H9 (cell line): ENCODE measurements at places on chromosomes 13 and 19. TPM values are rescaled to one million over a fixed set of nuclear protein-coding genes. Genes with fewer than 3 reads are reported as not detected.
A peak's percentile ranks its signal among the peaks of the same experiment; 100 is the strongest.

Gene CGB5
- total RNA-seq, result not detected in 2 replicates

DNA sequence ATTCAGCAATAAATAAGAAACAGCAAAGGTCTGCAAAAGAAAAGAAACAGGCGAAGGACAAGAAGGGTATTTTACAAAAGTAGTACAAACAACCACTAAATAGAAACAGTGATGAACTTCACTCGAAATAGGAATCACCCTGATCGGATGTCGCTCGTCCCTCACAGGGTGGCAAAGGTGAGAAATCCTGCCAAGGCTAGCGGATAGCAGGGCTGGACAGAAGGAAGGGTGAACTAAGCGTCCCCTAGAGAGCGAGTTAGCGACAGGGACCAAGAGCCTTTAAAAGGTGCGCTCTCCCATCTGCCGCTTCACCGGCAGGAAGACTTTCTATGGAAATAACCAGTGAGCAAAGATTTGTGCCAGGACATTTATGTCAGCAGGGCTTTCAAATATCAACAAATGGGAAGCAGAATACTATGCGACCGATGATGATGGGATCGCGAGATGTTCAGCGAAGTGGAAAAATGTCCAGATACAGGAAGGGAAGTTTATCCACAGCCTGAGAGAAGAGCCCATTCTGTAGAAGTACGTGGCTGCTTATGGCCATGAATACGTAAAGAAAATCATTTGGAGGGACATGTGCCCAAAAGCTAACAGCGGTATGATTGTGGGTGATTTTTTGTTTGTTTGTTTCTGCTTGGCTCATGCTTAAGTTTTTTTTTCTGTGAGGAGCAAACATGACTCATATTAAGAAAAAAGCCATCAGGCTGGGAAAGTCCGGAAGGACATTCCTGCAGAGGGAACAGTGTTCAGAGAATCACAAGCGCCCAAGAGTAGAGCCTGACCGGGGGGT lies 18.9 kb downstream of the ELAVL1 start:
- H3K4me3 ChIP-seq, result no peak overlapping the region
- peaks cover 52% of the 10 kb centered on the region for H3K36me3 ChIP-seq
- DNase-seq, result no peak
- H3K4me1 ChIP-seq, result no peaks in the 10 kb centered on the region
- H3K27ac ChIP-seq, result no peak overlapping the region

Gene PSG11
- total RNA-seq, result not detected in 2 replicates

DNA sequence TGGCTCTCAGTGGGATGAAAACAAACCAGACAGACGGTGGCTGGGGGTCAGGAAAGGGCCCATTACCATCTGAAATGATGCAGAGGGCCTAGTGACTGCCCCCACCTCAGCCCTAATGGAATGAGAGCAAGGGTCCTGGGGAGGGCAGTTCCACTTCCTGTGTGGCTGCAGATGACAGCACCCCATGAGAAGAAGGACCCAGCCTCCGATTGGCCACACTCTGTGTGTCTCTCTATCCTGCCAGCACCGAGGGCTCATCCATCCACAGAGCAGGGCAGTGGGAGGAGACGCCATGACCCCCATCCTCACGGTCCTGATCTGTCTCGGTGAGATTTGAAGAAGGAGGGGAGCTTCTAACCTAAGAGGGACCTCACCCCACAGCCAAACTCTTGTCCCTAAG lies 498 bp downstream of the LILRB1 start:
- H3K4me1 ChIP-seq, result no peaks in the 10 kb centered on the region
- no peak overlapping the region for H3K4me3 ChIP-seq
- no peak overlapping the region for H3K27ac ChIP-seq
- no peaks in the 10 kb centered on the region for H3K27me3 ChIP-seq
- H3K36me3 ChIP-seq, result peaks cover 14% of the 10 kb centered on the region

DNA sequence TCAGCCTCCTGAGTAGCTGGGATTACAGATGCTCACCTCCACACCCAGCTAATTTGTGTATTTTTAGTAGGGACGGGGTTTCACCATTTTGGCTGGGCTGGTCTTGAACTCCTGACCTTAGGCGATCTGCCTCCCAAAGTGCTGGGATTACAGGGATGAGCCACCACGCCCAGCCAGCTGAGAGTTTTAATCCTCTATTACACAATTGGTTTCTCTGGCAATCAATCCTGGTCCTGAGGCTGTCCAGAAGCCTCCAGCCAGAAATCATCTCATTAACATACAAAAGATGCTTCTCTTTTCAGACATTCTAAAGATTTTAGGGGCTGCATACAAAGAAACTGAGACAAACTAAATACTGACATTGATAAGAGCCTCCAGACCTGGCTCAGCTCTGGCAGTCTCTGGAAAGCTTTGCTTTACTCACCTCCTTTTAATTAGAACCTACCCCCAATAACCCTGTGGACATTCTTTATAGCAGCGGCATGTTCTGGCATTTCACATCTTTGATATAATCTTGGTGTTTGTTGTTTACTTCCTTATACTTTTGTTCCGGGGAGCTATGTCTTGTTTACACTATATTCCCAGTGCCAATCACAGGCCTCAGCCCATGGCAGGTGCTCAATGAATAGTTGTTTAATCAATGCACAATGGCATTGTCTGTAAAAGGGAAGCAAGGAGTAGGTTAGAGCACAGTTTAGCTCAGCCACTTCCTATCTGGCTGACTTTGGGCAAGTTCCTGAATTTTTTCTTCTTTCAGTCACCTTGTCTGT lies 4.1 kb upstream of the ZNF724 start:
- no peaks in the 10 kb centered on the region for H3K4me1 ChIP-seq
- DNase-seq, result no peak
- H3K27ac ChIP-seq, result no peak overlapping the region
- peaks cover 18% of the 10 kb centered on the region for H3K36me3 ChIP-seq

Gene NALCN
- 0.09 and 0.26 TPM in 2 replicates for total RNA-seq

GRCh38 chr13:21606796-21607195 lies 2.8 kb upstream of the MICU2 start:
- no peak for DNase-seq
- no peaks in the 10 kb centered on the region for H3K27me3 ChIP-seq
- no peaks in the 10 kb centered on the region for H3K4me1 ChIP-seq
- 0 out of 2 replicates have a peak, but pooled peaks cover 2% of the 10 kb centered on the region for H3K36me3 ChIP-seq
- no peak overlapping the region for H3K4me3 ChIP-seq
- H3K27ac ChIP-seq, result no peak overlapping the region

- no peak within 1 kb of the TSS for H3K27ac ChIP-seq
- H3K4me3 ChIP-seq, result no peak within 1 kb of the TSS
- H3K4me1 ChIP-seq, result no peaks in the 10 kb centered on the region
- DNase-seq, result no peak
- H3K36me3 ChIP-seq, result no peaks in the 10 kb centered on the region
Measured at GRCh38 chr19:16888629-16889365, at the start of gene F2RL3. TSS of gene F2RL3 (plus strand) at chr19:16888999. CDS start at chr19:16889190, 191 bp downstream.

Gene NAPA
- total RNA-seq, result 62.3 and 62.8 TPM in 2 replicates

Gene EID2B
- 2.1 and 2.2 TPM in 2 replicates for total RNA-seq

GRCh38 chr19:18634612-18635297 lies 2.1 kb upstream of the KLHL26 start:
- no peak overlapping the region for H3K27ac ChIP-seq
- peaks cover 3% of the 10 kb centered on the region; the same call in 1 of the 2 replicates for H3K4me1 ChIP-seq
- no peaks in the 10 kb centered on the region for H3K36me3 ChIP-seq
- H3K27me3 ChIP-seq, result no peaks in the 10 kb centered on the region
- DNase-seq, result no peak
- no peak overlapping the region for H3K4me3 ChIP-seq

GRCh38 chr13:59856281-59856810 lies 307.4 kb downstream of the DIAPH3 start:
- no peak overlapping the region for H3K27ac ChIP-seq
- no peaks in the 10 kb centered on the region for H3K27me3 ChIP-seq
- DNase-seq, result no peak

DNA sequence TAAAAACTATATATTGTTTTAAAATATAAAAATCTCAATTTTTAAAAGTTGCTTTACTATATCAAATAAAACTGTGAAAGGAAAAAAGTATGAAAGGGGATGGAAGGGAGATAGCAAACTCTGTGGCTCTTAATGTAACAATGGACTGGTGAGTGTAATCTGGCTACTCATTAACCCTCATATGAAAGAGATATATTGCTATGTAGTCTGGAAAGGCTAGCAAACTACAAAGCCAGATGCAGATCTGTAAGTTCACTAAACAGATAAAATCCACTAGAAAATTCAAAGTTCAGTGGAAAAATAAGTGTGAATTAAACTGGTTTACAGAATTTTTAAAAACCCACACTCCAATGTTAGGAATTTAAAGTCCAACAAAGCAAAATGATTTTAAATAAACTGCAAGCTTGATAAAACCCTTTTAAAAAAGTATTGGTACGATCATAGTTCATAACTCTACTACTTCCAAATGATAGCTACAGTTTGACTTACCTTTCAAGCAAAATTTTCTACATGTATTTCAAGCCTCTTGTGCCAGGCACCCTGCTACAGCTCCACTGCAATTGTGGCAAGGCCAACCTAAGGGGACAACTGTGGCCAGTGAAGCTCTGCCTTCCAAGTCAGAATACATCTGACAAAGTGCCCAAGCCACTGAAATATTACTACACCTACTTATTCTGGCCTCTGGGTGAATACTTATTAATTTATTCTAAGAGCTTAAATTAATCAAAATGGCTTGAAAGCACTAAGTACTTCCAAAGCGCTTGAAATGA lies 647 bp upstream of the ELF1 start:
- no peaks in the 10 kb centered on the region for H3K36me3 ChIP-seq
- H3K4me1 ChIP-seq, result peaks cover 2% of the 10 kb centered on the region; the same call in 1 of the 2 replicates
- H3K4me3 ChIP-seq, result no peak overlapping the region
- no peak for DNase-seq

Gene AMER2
- 0.02 and 0.04 TPM in 2 replicates for total RNA-seq

GRCh38 chr13:66803013-66803807 lies 426.9 kb downstream of the PCDH9 start:
- no peaks in the 10 kb centered on the region for H3K4me1 ChIP-seq
- H3K36me3 ChIP-seq, result no peaks in the 10 kb centered on the region
- no peak for DNase-seq
- no peak overlapping the region for H3K4me3 ChIP-seq
- no peaks in the 10 kb centered on the region for H3K27me3 ChIP-seq

DNA sequence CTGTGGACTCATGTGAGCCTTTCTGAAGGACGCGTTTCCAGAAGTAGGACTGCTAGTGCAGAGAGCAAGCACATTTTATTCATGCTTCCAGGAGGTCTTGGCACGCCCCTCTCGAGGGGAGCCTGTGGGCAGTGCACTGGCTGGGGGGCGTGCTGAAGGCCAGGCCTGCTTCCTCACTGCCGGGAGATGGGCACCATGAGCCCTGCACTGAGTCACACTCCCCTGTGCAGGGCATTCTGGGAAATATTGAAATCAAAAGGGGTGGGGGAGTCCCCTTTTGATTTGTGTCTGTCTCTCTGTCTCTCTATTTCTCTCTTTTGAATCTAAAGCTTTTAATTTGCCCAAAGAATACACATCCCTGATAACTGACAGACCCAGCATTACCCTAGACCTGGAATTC lies 34.0 kb downstream of the DPF1 start:
- H3K36me3 ChIP-seq, result peaks cover 12% of the 10 kb centered on the region
- H3K27me3 ChIP-seq, result no peaks in the 10 kb centered on the region
- H3K4me1 ChIP-seq, result no peaks in the 10 kb centered on the region
- no peak overlapping the region for H3K4me3 ChIP-seq

- H3K27me3 ChIP-seq, result no peaks in the 10 kb centered on the region
- peaks cover 3% of the 10 kb centered on the region; the same call in 1 of the 2 replicates for H3K4me1 ChIP-seq
- H3K27ac ChIP-seq, result no peak overlapping the region
- peaks cover 29% of the 10 kb centered on the region for H3K36me3 ChIP-seq
- peak overlapping the region; percentile 77 for H3K4me3 ChIP-seq
Measured at GRCh38 chr19:12867120-12868099, 13.8 kb downstream of the DNASE2 start.

DNA sequence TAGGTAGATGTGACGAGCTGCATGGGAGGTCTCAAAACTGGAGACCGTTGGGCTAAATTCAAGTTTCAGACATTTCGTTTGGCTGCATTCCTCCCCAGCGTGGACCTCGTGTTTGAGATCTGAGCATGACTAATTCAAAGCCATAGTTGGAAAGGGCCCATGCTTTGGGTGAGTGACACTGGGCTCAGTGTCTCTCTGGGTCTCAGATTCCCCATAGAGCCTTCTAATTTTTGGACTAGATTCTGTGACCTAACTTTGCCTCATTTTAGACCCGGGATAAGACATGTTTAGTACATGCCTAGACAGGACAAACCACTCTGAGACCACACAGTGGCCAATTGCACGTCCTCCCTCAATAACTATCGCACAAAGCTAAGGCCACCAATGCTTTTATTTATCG lies 16.6 kb downstream of the CKM start:
- no peak for DNase-seq
- H3K4me3 ChIP-seq, result no peak overlapping the region
- no peaks in the 10 kb centered on the region; the same call in 1 of the 2 replicates for H3K4me1 ChIP-seq
- H3K27me3 ChIP-seq, result no peaks in the 10 kb centered on the region; the same call in 1 of the 2 replicates

- no peaks in the 10 kb centered on the region for H3K4me1 ChIP-seq
- DNase-seq, result no peak
- H3K36me3 ChIP-seq, result no peaks in the 10 kb centered on the region
Measured at GRCh38 chr13:81406639-81407292, 1065.8 kb upstream of the SPRY2 start.

DNA sequence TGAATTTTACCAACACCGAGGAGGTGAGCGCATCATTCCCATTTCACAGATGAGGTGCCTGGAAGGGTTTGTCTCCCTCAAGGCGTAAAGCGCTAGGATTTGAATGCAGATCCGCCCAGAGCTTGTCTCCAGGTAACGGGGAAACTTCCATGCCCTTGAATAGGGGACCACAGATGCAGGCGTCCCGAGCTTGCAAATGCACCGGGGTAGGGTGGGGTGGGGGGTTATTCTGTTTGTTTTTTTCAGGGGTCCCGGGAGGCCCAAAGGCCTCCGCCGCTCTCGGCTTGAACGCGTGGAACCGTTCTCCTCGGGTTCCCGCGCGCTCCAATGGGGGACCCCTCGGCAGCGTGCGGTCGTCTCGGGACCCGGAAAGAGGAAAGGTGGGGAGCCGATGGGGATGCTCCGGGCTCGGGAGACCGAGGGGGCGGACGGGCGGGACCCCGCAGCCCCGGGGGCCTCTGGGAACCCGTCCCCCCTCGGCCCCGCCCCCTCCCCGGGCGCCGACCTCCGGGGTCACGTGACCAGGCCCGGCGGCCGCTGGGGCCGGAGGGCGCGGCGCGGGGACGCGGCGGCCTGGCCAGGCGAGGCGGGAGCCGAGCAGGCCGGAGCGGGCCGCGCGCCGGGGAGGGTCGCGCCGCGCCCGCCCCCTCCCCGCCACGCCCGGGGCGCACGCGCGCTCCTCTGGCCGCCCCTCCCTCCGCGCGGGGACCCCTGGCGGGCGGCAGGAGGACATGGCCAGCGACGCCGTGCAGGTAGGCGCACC lies at the start of gene PKN1:
PKN1 (plus strand) TSS at position 516 of the 763 bp plus-strand sequence; CDS start at position 732, 216 bp downstream.
- no peaks in the 10 kb centered on the region for H3K27me3 ChIP-seq
- H3K4me1 ChIP-seq, result no peaks in the 10 kb centered on the region
- peak; percentile 67 for DNase-seq
- H3K4me3 ChIP-seq, result peak within 1 kb of the TSS; percentile 74
- peaks cover 8% of the 10 kb centered on the region; the same call in 1 of the 2 replicates for H3K36me3 ChIP-seq
- no peak within 1 kb of the TSS for H3K27ac ChIP-seq

Gene CAPN12
- total RNA-seq, result 10.3 and 10.5 TPM in 2 replicates

GRCh38 chr13:57925751-57926150 lies 294.2 kb downstream of the PCDH17 start:
- no peaks in the 10 kb centered on the region for H3K4me1 ChIP-seq
- no peak overlapping the region for H3K4me3 ChIP-seq
- no peak for DNase-seq

Gene KLF12
- 9.7 and 10.8 TPM in 2 replicates for total RNA-seq

GRCh38 chr13:40983725-40984667 lies 35.1 kb downstream of the ELF1 start:
- H3K4me3 ChIP-seq, result no peak overlapping the region
- no peak overlapping the region for H3K27ac ChIP-seq
- H3K27me3 ChIP-seq, result no peaks in the 10 kb centered on the region
- H3K36me3 ChIP-seq, result no peaks in the 10 kb centered on the region
- DNase-seq, result no peak

Gene SAFB
- 107 and 110 TPM in 2 replicates for total RNA-seq
